ENCODE measurements at places on chromosomes 6 and 20.

DNA sequence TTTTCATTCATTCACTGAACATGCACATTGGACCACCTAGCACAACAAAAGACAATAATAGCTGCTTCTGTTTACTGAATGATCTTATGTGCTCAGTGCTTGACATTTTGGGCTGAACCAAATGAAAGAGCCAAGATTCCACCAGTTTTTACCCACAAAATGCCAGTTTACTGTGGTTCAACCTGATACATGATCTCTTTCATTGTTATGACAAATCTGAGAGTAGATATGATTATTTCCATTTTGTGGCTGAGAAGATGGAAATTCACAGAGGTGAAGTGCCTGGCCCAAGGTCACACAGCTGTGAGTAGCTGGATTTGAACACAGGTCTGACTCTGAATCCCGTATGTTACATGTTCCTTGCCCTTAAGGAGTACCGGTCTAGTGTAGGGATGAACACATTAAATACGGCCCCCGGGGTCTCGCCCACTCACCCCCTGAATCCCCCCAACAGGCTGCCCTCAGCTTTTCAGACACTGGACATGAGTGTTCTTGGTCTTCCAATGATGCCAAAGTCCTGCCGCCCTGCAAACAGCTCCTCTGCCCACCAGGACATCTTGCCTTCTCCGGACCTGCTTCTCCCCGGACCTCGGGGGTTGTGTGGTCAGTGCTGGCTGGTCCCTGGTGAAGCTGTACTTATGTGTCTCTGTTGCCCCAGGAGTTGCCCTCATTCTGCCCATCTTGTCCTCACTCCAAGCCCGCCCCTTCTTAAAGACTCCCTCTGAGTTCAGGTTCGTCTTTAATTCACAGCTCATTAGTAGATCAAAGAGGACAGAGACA, 58.6 kb upstream of the SLC32A1 start:
- no peak for DNase-seq

DNA sequence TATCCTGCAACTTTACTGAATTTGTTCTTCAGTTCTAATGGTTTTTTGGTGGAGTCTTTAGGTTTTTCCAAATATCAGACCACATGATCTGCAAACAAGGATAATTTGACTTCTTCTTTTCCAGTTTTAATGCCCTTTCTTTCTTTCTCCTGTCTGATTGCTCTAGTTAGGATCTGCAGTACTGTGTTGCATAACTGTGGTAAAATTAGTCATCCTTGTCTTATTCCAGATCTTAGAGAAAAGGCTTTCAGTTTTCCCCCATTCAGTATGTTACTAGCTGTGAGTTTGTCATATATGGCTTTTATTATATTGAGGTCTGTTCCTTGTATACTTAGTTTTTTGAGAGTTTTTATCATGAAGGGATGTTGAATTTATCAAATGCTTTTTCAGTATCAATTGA, 4.3 kb downstream of the MICA start:
- DNase-seq, result no peak

DNA sequence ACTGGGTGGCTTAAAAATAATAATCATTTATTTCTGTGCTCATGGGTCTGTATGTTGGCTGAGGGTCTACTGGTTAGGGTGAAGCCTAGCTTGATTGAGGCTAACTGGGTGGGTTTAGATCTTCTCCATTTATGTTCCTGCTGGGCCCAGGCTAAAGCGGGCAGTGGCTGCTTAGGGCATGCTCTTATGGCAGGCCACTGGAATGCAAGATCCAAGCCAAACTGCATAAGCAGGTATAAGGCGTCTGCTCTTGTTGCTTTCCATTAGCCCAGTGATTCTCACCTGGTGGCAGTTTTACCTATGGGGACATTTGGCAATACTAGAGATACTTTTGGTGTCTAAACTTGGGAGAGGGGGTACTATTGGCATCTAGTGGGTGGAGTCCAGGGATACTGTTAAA, 44.5 kb downstream of the QKI start:
- DNase-seq, result no peak

GRCh38 chr6:90187437-90188121, 109.1 kb downstream of the BACH2 start:
- DNase-seq, result no peak

GRCh38 chr20:63518351-63518861, 2.2 kb upstream of the PPDPF start:
- peak; percentile 80 for DNase-seq

GRCh38 chr20:11041396-11041795, 367.6 kb upstream of the JAG1 start:
- DNase-seq, result no peak

GRCh38 chr6:44039191-44039719, 88.0 kb downstream of the MRPL14 start:
- DNase-seq, result peak; percentile 49

- DNase-seq, result no peak
Measured at GRCh38 chr6:111658462-111659154, 52.9 kb upstream of the TRAF3IP2 start.

- DNase-seq, result no peak
Measured at GRCh38 chr6:87645080-87645479, 55.1 kb downstream of the ORC3 start.

- DNase-seq, result peak; percentile 76
Measured at GRCh38 chr20:37384683-37385174, 38.8 kb downstream of the SRC start.

- DNase-seq, result no peak
Measured at GRCh38 chr6:107353773-107354382, 105.5 kb downstream of the PDSS2 start.

- no peak for DNase-seq
Measured at GRCh38 chr6:45466686-45467085, 89.0 kb upstream of the SUPT3H start.

DNA sequence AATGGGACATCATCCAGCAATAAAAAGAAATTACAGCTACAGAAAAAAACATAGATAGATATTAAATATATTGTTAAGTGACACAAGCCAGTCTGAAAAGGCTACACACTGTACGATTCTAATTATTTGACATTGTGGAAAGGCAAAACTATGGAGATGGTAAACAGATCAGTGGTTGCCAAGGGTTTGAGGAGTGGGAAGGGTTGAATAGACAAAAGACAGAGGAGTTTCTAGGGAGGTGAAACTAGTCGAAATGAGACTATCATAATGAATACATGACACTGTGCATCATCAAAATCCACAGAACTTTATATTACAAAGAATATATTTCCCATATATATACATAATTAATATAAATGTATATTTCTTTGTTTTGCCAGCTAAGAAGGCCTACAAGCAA, 9.8 kb downstream of the EPM2A start:
- DNase-seq, result no peak

- no peak for DNase-seq
Measured at GRCh38 chr6:105952326-105952725, 133.8 kb upstream of the PRDM1 start.

DNA sequence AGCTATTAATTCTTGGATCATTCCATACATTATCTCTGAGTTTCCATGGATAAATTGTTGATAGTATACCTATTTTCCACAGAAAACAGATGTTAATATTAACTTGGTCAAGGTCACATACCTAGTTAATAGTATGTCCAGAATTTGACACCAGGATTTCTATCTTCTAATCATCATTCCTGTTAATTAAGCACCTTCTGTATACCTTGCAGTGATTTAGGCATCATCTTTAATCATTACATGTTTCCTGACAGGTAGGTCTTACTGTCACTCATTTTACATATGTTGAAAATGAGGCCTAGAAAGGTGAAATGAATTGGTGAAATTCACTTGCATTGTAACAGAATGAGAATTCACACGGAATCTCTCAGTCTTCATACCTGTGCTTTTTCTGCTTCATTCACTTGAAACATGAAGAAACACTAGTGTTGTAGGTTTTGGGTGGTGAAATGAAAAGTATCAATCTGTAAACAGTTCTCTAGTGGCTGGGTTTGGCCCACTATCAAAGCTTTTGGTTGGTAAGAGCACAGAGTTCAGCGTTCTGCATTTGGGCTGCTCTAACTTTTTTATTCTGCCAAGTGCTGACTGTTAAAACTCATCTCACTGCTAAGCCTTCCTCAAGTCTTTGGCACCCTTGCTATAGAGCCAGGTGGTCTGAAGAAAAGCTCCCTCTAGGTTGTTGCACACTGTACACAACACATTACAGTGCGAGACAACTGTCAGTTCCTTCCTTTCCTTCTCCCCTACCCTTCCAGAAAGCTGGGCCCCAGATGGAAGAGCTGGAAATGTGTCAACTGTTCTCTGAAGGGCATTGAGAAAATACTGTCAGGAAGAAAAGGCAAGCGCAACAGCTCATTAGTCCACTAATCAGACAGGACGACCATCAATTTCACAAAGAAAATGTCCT, 57.8 kb upstream of the C20orf144 start:
- DNase-seq, result no peak

GRCh38 chr20:37926612-37927011, 23.7 kb downstream of the VSTM2L start:
- DNase-seq, result no peak

DNA sequence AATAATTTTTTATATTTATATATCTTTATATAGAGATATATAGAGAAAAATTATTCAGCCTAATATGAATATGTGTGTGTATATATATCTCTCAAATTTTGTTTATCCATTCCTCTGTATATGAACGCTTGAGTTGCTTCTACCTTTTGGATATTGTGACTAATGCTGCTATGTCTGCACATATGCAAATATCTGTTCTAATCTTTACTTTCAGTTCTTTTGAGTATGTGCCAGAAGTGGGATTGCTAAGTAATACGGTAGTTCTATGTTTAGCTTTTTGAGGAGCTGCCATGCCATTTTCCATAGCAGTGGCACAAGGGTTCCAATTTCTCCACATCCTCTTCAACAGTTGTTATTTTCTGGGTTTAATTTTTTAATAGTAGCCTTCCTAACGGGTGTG, 72.8 kb upstream of the CEP85L start:
- no peak for DNase-seq

- DNase-seq, result no peak
Measured at GRCh38 chr6:52341561-52342260, 20.2 kb upstream of the PAQR8 start.

GRCh38 chr20:35404614-35405259, 7.0 kb downstream of the UQCC1 start:
- no peak for DNase-seq

GRCh38 chr6:33838983-33839382, 35.2 kb upstream of the MLN start:
- no peak for DNase-seq

- no peak for DNase-seq
Measured at GRCh38 chr20:56429941-56430340, 17.9 kb downstream of the CASS4 start.

GRCh38 chr6:91708534-91708933, 1121.7 kb upstream of the MAP3K7 start:
- DNase-seq, result no peak

DNA sequence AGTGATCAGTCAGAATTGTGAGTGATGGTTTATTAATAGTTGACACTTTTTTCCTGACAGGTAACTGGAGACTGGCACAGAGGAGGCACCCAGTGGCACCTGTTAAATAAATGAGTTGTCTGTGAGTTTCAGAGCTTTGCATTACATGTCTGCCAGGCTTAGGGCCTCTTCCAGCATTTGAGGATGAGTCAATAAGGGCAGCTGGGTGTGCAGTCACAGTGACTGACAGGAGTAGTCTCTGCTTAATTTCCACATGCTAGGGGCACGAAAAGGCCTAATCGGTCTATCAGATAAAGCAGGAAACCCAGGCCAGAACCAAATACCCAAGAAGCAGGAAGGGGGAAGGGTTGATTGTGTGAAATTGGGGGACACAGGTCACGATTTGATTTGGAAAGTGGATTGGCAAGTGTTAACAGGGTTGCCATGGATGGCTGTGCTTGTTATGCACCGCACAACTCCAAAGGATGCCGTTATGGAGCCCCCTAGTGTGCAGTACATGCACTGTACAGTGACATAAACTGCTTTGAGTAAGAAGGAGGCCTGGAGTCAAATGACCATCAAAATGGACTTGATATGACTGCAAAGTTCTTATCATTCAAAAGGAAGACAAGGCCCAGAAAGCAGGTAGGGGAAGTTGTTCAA, 111.9 kb upstream of the GGTLC1 start:
- no peak for DNase-seq

DNA sequence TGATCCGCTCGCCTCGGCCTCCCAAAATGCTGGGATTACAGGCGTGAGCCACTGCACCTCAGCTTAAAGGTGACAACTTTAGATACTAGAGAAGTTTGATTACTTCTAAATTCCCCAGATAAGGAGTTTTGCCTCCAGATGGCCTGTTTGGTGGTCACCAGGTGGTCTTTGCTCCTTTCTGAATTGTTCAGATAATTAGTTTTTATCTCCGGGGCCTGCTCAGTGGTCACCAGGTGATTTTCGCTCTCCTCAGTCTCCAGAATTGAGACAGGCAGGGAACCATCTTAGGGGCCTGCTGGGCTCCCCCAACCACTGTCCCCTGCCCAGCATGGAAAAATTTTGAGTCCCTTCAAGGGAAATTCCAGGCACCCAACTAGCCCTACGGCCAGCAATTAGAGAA, 62.6 kb downstream of the GPR6 start:
- DNase-seq, result no peak

DNA sequence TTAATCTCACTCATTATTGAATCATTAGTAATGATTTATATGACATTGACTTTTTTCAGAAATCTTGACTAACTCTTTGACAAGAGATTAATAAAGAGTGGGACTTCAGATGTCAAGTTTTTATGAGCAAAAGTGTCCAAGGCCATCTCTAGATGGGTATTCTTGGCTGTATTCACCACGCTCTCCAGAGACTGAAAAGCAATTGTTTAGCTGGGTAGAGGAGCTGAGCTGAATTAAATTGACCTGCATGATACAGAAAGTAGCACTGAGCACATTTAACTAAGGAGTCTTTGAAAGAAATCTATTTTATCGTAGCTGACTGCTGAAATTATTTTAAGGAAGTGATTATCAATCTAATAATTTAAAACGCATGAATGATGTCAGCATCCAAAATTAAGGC, 89.4 kb downstream of the LINC00237 start:
- DNase-seq, result no peak

DNA sequence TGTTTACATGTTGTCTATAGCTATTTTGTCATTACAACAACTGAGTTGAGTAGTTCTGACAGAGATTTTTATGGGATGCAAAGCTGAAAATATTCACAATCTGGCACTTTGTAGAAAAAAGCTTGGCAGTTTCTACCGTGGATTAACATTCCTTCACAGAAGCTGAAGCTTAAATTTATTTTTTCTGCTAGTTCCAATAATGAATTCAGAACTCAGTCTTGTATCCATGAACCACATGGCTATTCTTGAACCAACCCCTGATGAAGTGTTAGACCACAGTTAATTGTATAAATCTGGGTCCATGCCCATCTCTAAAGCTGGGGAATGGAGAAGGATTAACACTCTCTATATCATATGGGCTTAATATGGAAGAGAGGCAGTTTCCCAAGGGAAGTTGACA, 743.8 kb upstream of the FLRT3 start:
- DNase-seq, result no peak

- no peak for DNase-seq
Measured at GRCh38 chr20:32302507-32302872, 25.0 kb downstream of the KIF3B start.

Measured in suprapubic skin (tissue), 4 donors.